ENCODE measurements at places on chromosomes 1 and 21. TPM values are rescaled to one million over a fixed set of nuclear protein-coding genes. Genes with fewer than 3 reads are reported as not detected.

Gene MYOG
- not detected for polyA plus RNA-seq

Gene SFN
- polyA plus RNA-seq, result 0.63 TPM

Gene LCE1A
- not detected for polyA plus RNA-seq

GRCh38 chr21:43786807-43787440 is 2.5 kb upstream of the RRP1 start:
- peaks cover 19% of the 10 kb centered on the region for H3K4me1 ChIP-seq
- H3K27ac ChIP-seq, result no peak overlapping the region
- H3K4me3 ChIP-seq, result no peak overlapping the region
- no peaks in the 10 kb centered on the region for H3K27me3 ChIP-seq
- peak; percentile 73 for DNase-seq

DNA sequence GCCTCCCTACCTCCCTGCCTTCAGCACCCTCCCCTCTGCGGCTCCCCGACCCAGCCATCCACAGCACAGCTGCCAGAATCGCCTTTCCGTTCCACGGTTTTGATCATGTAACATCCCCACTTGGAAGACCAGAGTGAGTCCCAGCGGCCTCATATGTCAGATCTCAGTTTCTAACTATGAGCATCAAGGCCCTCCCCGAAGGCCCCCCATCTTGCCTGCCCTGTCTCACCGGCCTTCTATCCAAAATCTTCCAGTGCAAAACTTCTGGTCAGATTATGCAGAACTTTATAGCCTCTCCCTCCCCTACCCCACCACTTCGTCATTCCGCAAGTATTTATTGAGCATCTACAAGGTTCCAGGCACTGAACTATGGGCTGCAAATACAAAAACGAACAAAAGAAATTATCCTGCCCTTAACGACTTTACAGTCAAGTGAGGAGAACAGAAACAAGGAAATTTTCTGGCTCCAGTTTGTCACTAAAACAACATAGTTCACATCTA is 20.3 kb upstream of the LMX1A start:
- H3K36me3 ChIP-seq, result no peaks in the 10 kb centered on the region
- peaks cover 14% of the 10 kb centered on the region for H3K4me1 ChIP-seq
- H3K27me3 ChIP-seq, result peaks cover 20% of the 10 kb centered on the region
- H3K4me3 ChIP-seq, result peak overlapping the region; percentile 19
- H3K27ac ChIP-seq, result no peak overlapping the region
- DNase-seq, result no peak

- H3K36me3 ChIP-seq, result peaks cover 16% of the 10 kb centered on the region
- H3K4me1 ChIP-seq, result no peaks in the 10 kb centered on the region
- no peak overlapping the region for H3K4me3 ChIP-seq
- H3K27me3 ChIP-seq, result no peaks in the 10 kb centered on the region
- no peak overlapping the region for H3K27ac ChIP-seq
Measured at GRCh38 chr1:232468249-232468648, 161.7 kb downstream of the SIPA1L2 start.

DNA sequence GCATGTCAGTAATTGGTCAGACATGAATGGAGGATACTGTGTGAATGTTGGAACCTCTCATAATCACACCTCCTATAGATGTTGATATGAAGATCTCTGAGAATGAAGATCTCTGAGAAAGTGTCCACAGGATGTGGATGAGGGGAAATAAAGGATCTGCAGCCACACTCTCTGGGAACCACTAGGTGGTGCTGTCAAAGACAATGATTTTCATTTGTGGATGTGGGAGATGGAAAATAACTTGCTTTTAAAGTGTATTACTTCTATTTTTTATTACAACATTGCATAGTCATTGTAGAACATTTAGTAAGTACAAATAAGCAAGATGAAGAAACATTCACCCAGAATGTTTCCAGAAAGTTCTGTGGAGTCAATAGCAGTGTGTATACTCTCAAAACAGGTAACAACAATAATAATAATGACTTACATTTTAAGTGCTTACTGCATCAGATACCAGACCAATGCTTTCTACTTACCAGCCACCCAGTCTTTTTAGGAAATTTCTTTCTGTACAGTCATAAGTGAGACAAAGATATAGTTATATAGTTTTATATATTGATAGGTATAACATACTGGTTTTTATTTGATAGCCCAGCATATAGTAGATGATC is 128.2 kb downstream of the ATG4C start:
- H3K4me1 ChIP-seq, result no peaks in the 10 kb centered on the region
- no peak overlapping the region for H3K27ac ChIP-seq
- H3K4me3 ChIP-seq, result no peak overlapping the region
- no peaks in the 10 kb centered on the region for H3K27me3 ChIP-seq

- H3K4me3 ChIP-seq, result no peak overlapping the region
- H3K4me1 ChIP-seq, result peaks cover 10% of the 10 kb centered on the region
Measured at GRCh38 chr1:221823561-221823960, 81.7 kb upstream of the DUSP10 start.

DNA sequence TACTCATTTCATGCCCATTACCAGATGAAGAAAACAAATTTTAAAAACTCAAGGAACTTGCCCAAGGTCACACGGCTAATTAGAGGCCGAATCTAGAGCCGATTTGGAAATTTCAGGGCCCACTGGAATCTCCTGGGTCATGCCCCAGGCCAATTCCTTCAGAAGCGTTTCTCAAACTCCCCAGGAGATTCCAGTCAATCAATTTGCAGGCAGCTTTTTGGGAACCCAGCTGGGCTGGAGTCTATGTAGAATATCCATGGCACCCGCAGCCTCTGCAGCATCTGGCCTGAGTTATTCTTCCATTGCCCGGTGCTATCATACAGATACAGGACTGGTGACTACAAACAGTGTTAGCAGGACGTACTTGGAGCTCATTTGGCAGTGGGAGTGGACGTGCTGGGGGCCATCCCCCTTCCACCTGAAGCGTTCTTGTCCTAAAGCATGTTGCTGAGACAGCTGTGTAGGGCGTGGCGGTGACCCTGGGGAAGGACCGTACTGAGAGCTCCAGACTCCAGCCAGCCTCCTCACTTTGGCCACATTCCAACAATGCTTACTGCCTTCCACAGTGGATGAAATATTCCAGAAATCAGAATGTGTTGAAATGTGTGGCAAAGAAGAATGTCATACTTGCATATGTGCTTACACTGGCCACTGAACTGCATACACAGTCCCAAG is 38.3 kb downstream of the ABCG1 start:
- H3K4me1 ChIP-seq, result peaks cover 35% of the 10 kb centered on the region
- H3K27me3 ChIP-seq, result no peaks in the 10 kb centered on the region
- no peak for DNase-seq
- H3K4me3 ChIP-seq, result no peak overlapping the region
